ENCODE measurements at places on chromosomes 3 and 15.

DNA sequence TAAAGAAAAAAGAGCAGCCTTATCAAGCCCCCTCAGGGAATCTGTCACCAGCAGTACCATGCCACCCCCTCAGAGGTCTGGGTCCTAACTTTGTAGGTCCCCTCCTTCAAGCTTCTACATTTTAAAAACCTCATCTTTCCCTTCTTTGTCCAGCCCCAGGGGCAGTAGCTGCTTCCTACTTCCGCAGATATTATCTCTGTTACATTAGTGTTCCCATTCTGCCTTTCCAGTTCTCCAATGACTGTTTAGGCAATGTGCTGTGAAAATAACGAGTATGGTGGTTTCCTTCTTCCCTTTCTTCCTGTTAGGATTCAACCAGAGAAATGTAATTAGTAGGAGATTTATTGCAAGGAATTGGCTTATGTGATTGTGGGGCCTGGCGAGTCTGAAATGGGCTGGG lies 126.1 kb upstream of the TNIK start:
- no peak for DNase-seq

GRCh38 chr15:26157081-26157480 lies 294.0 kb upstream of the ATP10A start:
- DNase-seq: no peak

GRCh38 chr3:126322181-126322967 lies 34.8 kb downstream of the KLF15 start:
- DNase-seq: no peak

- no peak for DNase-seq
These were observed 89.6 kb upstream of the TSEN2 start for GRCh38 chr3:12394569-12395271.

- no peak for DNase-seq
These were observed 24.5 kb upstream of the IDH2 start for GRCh38 chr15:90126596-90127435.

DNA sequence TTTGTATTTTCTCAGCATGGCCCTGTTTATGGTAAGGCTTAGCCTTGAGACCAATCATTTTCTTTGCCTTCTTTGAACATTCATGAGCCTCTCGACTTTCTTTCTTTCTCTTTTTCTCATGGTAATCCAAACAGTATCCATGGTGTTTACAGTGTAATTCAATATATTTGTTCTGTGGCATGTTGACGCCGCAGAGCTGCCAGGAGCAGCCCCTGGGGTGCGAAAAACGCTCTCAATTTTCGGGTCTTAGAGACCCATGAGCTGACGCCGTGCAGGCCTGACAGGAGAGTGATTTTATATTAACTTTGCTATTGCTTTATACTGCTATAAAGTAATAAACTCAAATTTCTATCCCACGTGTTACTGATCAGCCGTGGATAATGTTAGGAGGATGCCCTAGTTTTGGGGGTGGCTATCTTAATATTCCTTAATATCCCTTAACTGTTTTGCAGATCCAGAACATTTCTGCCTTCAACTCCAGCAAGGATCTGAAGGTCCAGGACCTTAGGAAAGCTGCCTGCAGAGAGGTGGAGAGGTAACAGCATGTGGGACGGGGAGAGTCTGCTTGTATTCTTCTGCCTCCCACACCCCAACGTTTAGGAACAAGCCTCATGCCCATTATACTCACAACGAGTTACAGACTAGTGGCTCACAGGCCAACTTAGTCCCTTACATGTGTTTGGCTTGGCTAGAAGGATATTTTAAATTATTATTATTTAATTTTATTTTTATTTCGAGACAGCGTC lies 29.3 kb upstream of the MYO1E start:
- DNase-seq: no peak

GRCh38 chr15:44033894-44034293 lies 161.2 kb downstream of the FRMD5 start:
- no peak for DNase-seq

DNA sequence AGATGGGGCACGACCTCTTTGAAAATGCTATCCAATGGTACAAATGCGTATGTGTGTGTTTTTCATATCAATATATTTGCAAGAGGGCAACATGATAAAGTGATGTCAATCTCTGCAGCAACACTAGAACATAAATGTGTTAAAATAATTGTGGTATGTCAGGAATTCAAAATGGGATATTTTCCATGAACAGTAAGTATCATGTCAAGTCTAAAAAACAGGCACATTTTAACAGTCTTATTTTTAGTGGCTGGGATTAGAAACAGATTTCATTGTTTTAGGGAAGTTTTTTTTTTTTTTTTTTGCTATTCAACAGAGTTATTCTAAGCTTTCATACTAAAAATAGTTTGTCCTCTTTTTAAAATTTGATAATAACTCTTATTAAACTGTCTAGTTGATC lies 209.8 kb downstream of the GAP43 start:
- DNase-seq: no peak

- no peak for DNase-seq
These were observed 76.9 kb downstream of the HES1 start for GRCh38 chr3:194212845-194213331.

DNA sequence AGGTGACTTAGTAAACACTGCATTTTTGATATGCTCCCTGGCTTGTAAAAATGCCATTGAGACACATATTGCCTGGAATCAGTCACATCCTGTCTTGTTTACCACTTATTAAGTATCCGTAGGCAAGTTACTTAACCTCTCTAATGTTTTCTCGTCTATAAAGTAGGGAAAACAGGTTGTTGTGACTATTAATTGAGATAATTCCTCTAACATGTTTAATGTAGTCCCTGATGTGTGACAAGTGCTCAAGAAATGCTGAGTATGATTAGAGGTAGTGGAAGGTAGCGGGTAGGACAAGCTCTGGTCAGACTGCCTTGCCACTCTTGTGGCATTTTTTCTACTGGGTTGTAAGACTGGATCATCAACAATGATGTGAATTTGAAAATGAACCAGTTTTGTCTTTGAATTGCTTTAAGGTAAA lies 54.1 kb downstream of the NFKBIZ start:
- no peak for DNase-seq

- DNase-seq: no peak
These were observed 53.3 kb downstream of the KY start for GRCh38 chr3:134597390-134597970.

DNA sequence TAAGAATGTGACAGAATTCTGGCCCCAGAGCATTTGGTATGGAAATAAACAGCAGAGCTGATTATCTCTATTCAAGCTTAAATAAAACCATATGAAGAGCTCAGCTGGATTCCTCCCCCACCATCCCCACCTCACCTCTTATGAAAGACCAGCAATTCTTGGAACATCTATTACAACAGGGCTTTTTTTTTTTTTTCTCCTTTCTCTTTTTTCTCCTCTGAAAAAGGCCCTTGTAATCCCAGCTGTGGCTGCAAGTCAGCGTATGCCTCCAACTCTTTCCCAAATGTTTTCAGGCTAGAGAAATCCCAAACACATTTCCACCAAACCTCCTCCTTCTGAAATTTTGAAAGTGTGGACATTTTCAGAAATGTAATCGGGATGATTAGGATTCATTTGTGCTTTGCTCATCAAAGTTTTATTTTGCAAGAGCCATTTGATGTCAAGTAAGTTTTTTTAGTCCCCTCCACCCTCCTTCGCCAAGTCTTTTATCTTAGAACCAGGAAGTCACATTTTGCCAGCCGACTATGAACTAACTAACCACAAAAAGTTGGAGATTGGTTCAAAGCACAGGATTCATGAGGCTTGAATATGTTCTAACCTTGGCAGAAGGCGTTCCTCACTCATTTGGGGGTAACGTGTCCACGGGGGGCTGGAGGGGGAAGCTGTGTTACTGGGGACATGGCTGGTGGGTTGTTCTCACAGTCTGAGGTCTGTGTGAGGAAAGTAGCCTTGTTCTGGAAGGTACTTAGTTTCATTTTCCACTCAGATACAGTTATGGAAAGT lies 142.0 kb upstream of the PDZRN3 start:
- no peak for DNase-seq

GRCh38 chr3:13401149-13401548 lies 19.0 kb downstream of the NUP210 start:
- no peak for DNase-seq

DNA sequence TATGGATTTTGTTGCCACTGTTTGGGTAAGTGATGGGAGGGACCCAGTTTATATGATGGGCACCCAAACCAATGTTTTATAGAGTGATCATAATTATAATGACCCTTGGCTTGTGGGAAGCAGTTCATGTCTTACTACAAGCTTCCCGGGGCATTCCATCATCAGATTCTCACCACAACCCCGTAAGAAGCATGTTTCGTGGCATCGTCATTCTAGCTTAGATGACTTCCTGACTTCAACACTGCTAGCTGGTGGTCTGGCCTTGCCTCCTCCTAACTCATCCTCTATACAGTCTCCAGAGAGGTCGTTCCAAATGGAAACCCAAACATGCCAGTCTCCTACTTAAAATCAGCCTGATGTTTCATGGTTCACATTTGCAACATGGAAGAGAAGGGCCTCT lies 226.9 kb downstream of the ADAMTS9 start:
- DNase-seq: no peak

DNA sequence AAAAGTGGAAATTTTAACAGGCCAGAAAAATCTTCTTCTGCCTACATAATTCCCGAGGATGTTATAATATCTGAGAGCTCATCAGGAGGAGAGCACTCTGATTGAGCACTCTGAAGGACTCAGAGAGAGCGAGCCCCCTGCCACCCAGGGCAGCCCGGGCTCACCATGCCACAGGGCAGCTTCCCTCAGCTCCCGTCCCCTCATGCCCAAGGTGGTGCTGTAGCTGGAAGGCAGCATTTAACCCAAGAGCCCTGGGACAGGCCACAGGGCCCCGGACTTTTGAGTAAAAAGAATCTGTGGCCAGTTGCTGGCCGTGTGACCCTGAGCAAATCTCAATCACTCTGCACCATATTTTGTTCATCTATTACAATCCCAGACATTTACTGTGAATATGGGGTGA lies 23.5 kb upstream of the RAD18 start:
- no peak for DNase-seq

DNA sequence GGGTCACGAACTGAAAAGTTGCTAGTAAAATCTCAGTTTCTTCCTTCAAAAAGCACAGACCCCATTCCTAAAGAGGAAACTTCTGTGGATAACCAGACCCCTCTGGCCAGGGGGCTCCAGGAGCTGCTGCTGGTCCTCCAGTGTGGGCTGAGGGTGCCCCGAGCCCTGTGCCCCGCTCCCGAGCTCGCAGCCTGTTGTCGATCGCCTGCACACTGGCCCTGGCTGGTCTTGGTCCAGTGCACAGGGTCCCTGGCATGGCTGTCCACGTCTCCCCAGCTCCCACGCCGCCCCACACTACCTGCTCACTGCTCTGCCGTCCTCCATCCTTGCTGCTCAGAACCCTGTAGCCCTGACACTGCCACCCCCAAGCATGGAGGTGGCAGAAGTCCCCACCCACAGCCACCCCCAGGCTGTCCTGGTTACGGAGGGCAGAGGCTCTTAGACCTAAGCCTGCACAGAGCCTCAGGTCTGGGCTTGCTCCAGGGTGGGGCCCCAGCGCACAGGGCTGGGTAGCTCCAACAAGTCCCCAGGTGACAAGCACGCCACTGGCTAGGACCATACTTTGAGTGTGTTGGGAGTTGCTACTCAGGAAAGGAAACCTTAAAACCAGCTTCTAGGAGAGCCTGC lies 87.0 kb downstream of the PLXNA1 start:
- DNase-seq: no peak

- no peak for DNase-seq
These were observed 3.5 kb downstream of the PLA1A start for GRCh38 chr3:119601154-119601553.

DNA sequence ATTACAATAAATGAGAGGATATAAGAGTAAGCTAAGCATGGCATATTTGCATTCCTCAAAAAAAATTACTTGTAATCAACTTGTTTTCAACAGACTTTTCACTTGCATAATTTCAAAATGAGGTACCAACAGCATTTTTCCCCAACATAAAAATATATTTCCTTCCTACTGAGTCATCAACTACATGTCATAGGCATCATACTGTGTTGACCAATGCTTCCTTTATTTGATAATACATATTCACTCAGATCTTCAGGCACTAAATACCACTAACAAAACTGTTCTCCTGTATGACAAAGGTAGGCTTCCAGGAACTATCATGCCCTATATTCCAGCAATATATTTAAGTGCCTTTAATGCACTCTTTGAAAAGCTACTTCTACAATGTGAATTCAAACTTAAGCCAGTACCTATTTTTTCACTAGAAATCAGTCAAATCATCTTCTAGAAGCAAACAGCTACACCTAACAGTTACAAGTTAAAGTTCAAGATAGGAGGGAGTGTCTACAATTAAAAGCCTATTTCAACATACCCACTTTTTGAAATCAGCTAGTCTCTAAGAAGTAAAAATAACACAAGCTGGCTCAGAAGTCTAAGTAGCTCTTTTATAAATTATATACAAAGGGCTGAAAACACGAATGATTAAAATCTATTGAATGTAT lies 11.3 kb downstream of the ADAM10 start:
- no peak for DNase-seq

DNA sequence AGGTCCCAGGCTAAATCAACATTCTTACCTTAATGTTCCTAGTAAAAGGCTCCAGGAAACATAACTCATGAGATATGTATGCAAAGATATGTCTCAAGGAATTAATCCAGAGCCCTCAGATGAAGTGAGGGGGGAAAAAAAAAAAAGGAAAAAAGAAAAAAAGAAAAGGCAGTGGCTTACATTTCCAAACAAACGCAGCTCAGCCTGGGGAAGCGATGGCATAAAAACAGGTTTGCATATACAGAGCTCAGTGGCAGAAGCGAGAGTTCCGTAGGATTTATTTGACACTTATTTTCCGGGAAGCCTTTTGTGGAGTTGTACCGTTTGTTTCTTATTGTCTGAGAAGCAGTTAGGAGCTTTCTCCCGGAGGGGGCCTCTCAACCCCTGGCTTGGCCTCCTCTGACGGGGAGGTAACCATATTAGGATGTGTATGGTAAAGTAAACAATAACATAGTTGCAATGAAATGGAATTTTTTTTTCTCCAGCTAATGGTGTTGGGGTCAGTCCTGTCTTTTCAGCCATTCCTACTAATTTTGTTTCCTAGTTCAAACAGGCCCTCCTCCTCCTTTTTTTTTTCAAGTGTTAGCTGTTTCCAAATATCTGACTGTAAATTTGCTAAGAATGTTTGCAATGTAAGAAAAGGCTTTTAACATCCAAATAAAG lies 338.6 kb downstream of the FOXP1 start:
- DNase-seq: no peak

DNA sequence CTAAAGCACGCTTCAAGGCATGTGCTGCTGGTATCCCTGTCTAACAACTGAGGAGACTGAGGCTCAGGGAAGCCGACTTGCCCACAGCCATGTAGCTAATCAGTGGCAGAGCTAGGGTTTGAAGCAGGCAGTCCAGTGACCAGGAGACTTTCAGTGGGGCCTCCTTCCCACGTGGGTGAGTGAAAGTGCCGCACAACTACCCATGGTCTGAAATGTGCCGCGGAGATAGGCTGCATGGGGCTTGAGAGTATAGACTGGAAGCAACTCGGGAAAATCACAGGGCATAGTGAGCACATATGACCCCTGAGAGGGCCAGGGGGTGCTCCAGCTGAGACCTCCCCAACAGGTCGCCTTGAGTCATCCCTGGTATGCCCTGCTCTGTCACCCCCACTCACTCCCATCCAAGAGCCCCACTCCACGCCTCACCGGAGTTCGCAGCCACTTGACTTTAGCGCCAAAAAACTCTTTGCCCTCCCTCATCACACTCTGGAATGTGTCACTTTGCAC lies 19.1 kb downstream of the FAM174B start:
- no peak for DNase-seq

Data from CD4-positive, alpha-beta T cell treated with Interleukin-6 at 100 ng/mL for 8 hours (primary cell).